ENCODE measurements at places on chromosomes 3 and 15.

DNA sequence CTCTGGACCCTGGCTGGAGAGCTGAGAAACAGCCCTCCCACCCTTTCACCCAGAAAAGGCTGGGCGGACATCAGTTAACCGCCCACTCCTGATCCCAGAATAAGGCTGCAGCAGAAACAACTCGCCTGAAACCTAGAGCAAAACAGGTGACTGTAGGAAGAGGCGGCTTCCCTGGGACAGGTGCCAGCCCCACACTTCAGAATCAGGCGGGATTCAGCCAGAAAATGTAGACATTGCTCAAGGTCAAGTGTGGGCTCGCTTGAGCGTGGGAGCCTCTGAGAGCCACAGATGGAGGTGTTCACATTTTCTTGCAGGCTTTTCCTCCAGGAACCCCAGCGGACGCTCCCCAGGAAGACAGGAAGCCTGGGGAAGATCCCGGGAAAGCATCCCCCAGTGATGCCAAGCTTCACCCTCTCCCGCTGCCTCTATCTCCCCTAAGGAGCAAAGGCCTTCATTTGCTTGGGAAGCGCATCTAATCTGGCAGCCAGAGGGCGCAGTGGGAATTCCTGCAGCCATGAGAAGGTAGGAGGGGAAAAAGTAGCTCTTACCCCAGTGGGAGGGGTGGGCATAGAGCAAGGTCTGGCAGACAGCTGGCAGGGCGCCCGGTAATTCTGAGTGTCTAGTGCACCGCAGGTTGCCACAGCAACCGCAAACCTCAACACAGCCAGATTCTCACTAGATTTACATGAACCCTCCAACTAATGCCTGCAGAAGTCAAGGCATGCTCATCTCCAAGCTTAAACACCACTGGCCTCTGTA, 77.7 kb downstream of the OCA2 start:
- no peak for DNase-seq

DNA sequence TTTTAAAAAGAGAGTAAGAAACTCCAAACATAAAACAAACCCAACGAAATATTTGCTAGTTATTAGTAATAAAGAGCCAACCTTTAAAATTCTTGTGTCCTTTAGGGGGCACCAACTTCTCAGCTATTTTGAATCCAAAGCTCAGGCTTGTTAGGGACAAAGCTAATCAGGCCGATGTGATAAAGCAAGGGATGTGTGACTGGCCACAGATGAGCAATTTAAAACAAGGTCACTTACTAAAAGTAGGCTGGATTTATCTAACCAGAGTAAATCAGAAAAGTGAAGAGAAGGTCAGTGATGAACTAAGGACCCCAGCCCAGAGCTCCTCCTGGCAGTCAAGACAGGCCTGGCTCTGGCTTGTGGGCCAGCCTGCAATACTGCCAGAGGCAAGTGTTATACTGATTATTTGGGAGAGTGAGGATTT, 108.5 kb downstream of the CYP19A1 start:
- no peak for DNase-seq

- no peak for DNase-seq
Measured at GRCh38 chr15:39629906-39630305, 49.0 kb downstream of the THBS1 start.

GRCh38 chr15:98734466-98735199, 86.3 kb downstream of the IGF1R start:
- peak; percentile 46 for DNase-seq

GRCh38 chr3:63390710-63391230, 112.7 kb downstream of the SYNPR start:
- no peak for DNase-seq

GRCh38 chr3:50375258-50375931, 16.1 kb upstream of the TMEM115 start:
- DNase-seq: no peak

DNA sequence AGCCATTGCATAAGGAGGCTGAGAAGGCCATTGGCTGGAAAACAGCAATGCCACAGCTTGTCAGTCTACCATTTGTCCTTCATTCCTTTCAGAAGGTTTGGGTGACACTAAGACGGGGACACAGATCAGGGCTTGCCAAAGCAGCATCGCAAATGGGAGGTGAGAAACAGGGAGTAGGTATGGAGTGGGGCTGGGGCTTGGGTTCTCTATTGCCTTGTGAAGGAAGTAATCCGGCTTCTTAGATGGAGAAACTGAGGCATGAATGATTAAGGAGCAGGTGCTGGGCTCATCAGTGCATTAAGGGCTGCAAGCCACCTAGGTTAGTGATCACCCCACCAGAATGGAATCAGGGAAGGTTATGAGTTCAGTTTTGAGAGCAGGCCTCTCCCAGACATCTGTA, 115.6 kb upstream of the NMNAT3 start:
- DNase-seq: no peak

DNA sequence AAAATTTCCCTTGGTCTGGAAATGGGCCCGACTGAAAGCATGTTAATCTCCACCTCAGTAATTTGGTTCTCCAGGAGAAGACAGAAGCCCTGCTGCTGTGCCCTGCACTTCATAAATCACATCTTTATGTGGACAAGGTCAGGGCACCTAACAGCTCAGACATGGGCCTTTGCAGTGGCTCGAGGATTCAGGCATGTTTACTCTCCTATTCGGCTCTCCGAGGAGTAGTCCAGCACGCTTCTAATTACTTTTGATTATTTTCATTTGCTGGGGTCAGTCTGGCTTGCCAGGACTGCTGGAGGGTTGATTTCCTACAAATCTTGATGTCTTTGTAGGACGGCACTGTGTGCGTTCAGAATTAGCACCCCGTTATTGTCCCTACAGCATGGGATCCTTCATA, 511.2 kb downstream of the MECOM start:
- no peak for DNase-seq

DNA sequence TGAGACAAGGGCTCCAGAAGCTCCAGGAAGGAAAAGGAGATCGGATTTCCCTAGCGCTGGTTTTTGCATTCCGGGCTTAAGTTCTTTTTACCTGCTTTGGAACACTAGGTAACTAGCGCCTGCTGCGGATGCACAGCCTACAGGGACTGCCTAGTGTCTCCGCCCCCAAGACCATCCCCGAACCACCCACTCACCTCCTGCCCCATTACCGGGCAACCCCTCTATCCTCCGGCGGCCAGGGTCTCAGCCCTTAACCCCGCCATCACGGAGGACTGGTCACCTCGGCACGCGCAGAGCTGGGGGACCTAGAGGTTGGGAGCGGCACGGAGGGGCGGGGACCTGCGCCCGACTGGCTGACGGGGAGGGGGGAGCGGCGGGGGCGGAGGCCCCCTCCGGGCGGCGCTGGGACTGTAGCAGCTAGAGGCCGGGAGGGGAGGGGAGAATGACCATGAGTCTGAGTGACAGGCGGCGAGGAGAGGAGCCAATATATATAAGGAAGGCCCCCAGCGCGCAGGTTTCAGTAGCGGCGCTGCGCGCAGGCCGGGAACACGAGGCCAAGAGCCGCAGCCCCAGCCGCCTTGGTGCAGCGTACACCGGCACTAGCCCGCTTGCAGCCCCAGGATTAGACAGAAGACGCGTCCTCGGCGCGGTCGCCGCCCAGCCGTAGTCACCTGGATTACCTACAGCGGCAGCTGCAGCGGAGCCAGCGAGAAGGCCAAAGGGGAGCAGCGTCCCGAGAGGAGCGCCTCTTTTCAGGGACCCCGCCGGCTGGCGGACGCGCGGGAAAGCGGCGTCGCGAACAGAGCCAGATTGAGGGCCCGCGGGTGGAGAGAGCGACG, at the start of gene DLL4:
Gene DLL4 (plus strand): TSS at position 520 of the 839 bp plus-strand sequence. CDS start 329 bp downstream, outside the sequence.
- peak; percentile 94 for DNase-seq

GRCh38 chr15:74425630-74426029, 8.1 kb downstream of the SEMA7A start:
- no peak for DNase-seq

GRCh38 chr3:110165753-110166152, 828.4 kb upstream of the DPPA4 start:
- no peak for DNase-seq

Data from Caco-2 (cell line).